PC-3 (cell line): ENCODE measurements at places on chromosomes 1 and 21. TPM values are rescaled to one million over a fixed set of nuclear protein-coding genes. Genes with fewer than 3 reads are reported as not detected.
A peak's percentile ranks its signal among the peaks of the same experiment; 100 is the strongest.

DNA sequence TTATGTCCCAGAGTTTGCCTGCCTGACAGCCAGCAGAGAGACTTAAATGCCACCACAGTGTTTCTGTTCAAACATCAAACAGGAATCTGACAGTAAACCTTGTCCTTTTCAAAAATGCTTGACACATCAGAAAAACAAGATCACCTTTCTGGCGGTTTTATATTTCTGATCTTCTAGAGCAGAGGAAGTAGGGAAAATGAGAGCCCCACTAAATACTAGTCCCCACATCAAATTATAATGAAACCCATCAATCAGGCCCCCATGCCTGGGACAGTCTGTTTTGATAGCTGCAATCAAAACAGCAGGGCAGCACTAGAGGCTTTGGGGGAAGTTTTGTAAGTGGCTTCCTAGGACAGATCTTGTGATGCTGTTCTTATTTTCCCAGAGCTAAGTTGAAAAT lies 129.3 kb downstream of the CNIH3 start:
- no peak for DNase-seq

- no peak for DNase-seq
Observed at GRCh38 chr1:194252199-194252598, 1065.8 kb upstream of the B3GALT2 start.

GRCh38 chr1:58809325-58810010 lies 25.6 kb upstream of the JUN start:
- no peak for DNase-seq

- DNase-seq = no peak
Observed at GRCh38 chr1:203091761-203092330, 6.0 kb upstream of the MYOG start.

GRCh38 chr1:21869620-21870121 lies 57.6 kb downstream of the LDLRAD2 start:
- peak; percentile 99 for DNase-seq

DNA sequence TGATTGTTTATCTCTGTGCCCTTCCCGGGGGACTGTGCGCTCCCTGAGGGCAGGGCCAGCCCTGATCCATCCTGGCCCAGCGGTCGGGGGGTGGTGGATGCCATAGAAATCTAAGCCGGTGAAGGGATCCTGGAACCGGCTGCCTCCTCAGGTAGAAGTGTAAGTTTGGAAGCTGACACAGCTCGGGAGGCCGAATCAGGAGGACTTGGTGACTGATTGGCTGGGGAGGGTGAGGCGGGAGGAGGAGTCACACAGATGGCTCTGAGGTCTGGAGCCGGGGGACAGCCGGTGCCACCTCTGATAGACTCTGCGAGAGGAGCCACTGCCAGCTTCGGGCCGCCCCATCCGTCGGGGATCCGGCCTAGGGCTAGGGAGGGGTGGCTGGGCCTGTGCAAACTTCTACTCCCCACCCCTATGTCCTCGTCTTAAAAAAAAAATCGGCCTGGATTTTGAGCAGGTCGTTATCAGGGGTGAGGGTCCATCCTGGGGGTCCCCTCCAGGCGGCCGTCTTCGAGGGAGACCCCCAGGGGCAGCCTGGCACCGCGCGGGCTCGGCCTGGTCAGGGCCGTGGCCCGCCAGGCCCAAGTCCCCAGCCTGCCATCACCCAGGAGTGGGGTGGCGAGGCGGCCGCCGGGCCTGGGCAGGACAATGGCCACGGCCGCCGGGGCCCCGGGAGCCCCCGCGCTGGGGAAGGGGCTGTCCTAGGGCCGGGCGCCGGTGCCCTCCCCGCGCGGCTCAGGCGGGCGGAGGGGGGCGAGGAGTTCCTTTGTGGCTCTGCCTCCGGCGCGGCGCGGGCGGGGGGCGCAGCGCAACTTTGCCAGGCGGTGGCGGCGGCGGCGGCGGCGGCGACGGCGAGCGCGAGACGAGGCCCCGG lies 708 bp upstream of the ZNF362 start:
- DNase-seq = peak; percentile 88

GRCh38 chr1:198678301-198678836 lies 39.5 kb downstream of the PTPRC start:
- no peak for DNase-seq

DNA sequence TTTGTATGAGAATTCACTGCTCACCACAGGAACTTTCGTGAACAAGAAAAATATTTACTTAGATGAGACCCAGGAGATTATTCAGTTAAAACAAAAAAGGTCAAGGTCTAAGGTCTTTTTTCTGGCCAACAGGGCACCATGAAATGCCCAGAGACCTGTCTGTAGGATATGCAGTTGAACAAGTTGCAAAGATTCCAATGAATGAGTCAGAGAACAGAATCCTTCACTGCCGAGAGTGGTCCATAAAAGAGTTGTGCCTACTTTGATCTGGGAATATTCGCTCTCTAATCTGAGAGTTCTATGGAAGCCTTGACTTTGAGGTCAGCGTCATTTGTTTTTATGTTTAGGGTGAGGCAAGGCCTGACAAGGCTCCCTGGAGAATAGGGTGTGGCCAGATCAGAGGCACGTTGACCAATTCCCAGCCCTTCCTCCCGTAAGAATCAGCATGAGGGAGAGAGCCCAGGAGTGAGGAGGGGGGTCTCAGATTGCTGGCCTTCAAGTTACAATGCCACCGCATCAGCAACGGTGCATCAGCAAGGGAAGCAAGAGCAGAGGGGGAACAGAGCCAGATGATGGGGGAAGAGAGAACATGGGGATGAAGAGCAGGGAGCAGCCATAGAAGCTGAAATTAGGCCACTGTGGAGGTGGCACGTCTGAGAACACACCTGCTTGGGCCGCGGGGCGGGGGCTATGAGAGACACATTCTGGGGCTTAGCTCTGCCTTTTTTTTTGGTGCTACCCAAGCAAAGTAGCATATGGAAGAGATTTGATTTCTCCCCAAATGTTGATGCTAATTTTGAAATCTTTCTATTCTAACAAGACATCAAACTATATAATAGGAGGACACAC lies 206.4 kb upstream of the RAB4A start:
- peak; percentile 13 for DNase-seq

- no peak for DNase-seq
Observed at GRCh38 chr1:65168867-65169266, 20.9 kb downstream of the AK4 start.

GRCh38 chr1:15758953-15759661 lies 512 bp downstream of the FBLIM1 start:
- DNase-seq = no peak

- peak; percentile 91 for DNase-seq
Observed at GRCh38 chr1:201480231-201481003, 11.4 kb upstream of the PHLDA3 start.

GRCh38 chr1:58251430-58252073 lies 295.0 kb downstream of the OMA1 start:
- DNase-seq = peak; percentile 7

- peak; percentile 28 for DNase-seq
Observed at GRCh38 chr1:81679942-81680341, 120.8 kb upstream of the ADGRL2 start.

- DNase-seq = peak; percentile 88
Observed at GRCh38 chr1:33094971-33095604, 14.1 kb downstream of the AZIN2 start.

DNA sequence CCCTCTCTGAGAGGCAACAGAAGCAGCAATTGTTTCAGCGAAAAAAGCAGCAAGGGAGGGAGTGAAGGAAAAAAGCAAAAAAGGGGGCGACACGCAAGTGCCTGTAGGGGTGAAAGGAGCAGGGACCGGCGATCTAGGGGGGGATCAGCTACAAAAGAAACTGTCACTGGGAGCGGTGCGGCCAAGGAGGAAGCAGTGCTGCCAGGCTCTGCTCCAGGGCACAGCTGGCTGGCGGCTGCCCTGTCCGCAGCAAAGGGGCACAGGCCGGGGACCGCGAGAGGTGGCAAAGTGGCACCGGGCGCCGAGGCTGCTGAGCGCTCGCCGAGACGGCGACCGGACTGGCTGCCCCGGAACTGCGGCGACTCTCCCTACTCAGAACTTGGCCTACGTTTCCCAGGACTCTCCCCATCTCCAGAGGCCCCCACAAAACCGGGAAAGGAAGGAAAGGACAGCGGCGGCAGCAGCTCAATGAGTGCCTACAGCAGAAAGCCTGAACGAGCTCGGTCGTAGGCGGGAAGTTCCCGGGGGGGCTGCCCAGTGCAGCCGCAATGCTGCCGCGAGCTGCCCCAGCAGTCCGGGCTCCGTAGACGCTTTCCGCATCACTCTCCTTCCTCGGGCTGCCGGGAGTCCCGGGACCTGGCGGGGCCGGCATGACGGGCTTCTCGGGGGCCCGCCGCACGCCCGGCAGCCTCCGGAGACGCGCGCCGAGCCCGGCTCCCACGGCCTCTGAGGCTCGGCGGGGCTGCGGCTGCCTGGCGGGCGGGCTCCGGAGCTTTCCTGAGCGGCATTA lies 1.0 kb upstream of the CDKN2C start:
- peak; percentile 29 for DNase-seq

GRCh38 chr1:53967409-53968124 lies 21.4 kb downstream of the LRRC42 start:
- no peak for DNase-seq

DNA sequence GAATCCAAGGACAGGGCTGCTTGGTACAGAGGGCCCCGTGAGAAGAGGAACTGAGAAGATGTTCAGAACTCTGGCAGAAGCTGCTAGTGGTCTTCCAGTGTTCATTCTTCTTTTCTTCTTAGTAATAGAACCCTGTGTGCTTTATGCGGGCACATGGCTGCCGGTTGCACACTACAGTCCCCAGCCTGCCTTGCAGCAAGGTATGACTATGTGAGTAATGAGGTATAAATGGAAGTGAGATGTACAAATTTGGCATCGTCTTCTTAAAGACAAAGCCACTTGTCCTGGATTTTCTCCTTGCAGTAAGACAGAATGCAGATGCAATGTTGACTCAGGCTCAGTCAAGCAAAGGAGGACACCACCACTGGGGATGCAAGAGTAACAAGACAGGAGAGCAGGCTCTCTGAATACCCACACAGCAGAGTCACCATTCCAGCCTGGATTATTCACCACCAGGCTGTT lies 15.0 kb upstream of the ATP1B1 start:
- DNase-seq = no peak

DNA sequence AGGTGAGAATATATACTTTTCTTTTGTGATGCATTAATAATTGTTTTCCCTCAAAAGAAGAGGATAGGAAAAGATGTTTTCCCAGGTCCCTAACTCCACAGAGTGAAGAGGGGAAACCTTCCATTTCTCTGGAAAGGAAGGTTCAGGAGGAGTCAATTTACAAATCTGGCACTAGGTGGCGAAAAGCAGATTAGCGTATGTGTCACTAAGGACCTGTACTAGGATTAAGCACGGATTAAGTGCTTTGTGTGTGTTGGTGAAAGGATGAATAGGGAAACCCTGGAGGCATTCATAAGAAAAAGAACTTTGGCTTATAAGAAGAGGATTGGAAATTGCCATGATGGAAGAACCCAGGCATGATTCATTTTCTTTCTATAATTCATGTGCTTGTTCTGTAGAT lies 410.1 kb upstream of the PLXNA2 start:
- DNase-seq = peak; percentile 76

DNA sequence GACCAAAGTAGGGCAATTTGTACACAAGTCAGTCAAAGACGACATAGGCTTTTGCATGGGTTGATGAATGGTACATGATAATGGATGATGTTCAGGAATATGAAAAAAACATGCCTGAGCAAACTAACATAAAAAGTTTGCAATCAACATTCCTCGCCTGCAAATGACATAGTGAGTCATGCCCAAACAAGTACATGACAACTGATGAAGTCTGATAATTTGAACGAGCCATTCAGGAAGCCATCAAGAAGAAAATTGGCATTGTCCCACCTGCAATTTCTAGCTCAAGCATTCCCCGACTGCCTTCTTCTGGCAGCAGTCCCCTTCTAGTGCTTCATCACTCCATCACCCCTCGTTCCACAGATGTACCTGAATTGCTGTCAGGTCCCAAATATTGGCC lies 118.4 kb upstream of the NR5A2 start:
- peak; percentile 79 for DNase-seq

- DNase-seq = no peak
Observed at GRCh38 chr1:71919811-71920509, 362.4 kb downstream of the NEGR1 start.

- no peak for DNase-seq
Observed at GRCh38 chr1:208204779-208205178, 39.4 kb downstream of the PLXNA2 start.

DNA sequence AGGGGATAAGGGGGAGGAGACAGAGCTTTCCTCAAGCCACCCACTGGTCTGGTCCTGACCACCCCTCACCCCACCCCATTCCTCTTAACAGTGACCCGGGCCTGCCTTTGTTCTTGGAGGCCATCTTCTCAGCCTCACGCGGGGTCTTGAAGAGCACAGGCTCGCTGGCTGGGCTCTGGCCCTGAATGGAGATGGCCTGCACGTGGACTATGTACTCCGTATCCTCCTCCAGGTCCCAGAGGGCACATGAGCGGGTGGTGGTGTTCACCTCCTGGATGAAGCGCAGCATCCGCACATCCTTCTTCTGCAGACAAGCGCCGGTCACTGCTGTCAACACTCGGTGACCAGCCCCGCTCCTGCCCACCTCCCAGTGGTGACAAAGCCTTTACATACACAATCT lies 2.6 kb downstream of the FNDC5 start:
- DNase-seq = no peak

GRCh38 chr1:59078070-59078800 lies 218.7 kb upstream of the FGGY start:
- DNase-seq = no peak

DNA sequence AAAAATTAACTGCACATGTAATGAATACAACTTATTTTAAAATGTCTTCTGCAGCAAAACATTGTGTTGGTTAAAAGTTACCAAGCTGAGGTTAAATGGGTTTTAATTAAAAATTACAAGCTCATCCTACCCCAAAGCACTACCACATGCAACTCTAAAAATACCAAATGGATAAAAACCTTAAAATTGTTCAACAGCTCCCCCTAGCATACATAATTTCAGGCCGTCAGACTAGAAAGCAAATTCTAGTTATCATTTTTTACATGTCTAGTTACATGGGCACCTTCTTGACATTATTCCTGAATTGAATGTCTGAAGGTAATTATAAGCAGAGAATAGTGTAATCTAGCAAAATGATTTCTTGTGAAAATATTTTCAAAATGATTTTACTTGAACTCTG lies 176.5 kb downstream of the C1orf21 start:
- DNase-seq = peak; percentile 47

DNA sequence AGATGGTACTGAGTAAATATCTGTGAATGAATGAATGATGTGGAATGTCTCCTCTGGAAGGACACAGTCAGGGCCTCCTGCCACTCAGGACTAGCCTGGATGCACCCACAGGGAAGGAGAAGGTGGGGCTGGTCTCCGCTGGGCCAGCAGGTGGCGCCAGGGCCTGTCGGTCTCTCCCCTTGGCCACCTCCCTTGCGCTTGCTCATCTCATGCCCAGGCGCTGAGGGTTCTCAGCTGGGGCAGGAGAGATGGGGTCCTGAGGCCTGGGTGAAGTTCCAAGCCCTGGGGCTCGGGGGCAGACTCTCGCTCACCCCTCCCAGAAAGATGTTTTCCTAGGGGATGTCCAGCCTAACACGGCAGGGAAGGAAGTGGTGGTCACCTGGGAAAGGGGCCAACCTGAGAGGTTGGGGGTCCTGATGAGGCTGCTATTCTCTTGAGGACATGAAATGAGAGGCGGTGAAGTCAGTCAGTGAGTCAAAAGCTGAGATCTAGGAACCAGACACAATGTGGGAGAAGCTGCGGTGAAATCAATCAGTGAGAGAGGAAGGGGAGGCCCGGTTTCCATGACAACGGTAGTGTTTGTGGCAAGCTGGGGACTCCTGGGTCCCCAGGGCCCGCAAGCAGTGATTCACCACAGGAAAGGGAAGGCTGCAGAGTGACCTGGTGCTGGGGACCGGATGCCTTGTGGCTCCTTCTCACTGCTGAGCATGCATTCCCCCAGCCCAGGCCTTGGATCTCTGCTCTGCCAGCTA lies 14.6 kb upstream of the MEX3A start:
- DNase-seq = peak; percentile 93

The FCRL5 gene
- total RNA-seq = not detected in 2 replicates

The C1orf94 gene
- total RNA-seq = not detected in 2 replicates

The ADGRB2 gene
- 12.3 and 15.7 TPM in 2 replicates for total RNA-seq

The IFI44L gene
- 4.1 and 5.5 TPM in 2 replicates for total RNA-seq

The SLC26A9 gene
- not detected in 2 replicates for total RNA-seq
